DMS53 (cell line): ENCODE measurements at places on chromosomes 4 and X.

GRCh38 chr4:123399627-123400358 lies 3.2 kb downstream of the SPRY1 start:
- DNase-seq = no peak

DNA sequence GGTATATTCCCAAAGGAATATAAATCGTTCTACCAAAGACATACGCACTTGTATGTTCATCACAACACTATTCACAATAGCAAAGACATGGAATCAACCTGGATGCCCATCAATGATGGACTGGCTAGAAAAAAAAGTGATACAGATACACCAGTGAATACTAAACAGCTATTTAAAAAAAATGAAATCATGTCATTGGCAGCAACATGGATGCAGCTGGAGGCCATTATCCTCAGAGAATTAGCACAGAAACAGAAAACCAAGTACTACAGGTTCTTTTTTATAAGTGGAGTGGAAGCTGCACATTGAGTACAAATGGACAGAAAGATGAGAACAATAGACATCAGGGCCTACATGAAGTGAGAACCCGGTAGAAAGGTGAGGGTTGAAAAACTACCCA lies 81.4 kb downstream of the ANTXR2 start:
- no peak for DNase-seq

DNA sequence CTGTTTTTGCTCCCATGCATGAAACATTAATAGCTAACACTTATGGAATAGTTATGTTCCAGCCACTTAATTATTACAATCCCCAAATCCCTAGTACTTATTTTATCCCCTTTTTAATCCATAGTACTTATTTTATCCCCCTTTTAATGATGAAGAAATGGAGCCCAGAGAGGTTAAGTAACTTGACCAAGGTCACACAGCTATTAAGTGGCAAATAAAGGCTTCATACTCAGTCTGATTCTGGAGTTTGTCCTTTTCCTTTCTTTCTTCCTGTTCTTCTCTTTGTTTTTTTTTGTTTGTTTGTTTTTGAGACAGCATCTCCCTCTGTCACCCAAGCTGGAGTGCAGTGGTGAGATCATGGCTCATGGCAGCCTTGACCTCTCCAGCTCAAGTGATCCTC lies 2.2 kb downstream of the NKAP start:
- no peak for DNase-seq

GRCh38 chrX:100341142-100341510 lies 68.9 kb downstream of the PCDH19 start:
- no peak for DNase-seq

DNA sequence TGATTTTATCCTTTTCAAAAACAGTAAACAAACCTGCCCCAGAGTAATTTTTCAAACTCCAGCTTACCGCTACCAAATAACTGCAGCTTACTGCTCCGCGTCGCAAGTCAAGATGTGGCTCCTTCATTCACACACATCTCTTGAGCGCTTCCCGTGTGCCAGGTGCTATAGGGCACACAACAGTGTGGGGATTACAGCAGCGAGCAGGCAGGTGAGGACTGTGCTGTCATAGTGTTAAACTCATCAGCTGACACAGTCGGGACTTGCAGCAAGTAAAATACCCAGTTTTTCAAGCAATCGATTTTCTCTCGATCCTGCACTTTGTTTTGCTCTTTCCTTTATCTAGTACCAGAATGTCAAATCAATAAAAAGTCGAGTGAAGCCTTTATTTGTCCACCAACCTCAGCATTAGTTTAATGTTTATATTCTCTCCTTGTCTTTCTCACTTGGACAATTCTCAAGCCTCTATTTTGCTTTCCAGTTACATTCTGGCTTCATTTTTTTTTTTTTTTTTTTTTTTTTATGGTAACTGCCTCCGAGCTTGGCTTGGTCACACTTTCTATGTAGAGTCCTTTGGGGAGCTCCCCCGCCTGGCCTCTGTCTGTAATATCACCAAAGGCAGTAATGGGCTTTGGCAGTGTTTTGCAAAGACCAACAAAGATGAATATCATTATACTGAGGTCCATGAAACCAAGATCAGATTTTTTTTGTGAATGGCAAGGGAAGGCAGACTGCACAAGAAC lies 8.3 kb upstream of the ASB5 start:
- peak; percentile 87 for DNase-seq
